ENCODE measurements at places on chromosomes 2 and 18.

DNA sequence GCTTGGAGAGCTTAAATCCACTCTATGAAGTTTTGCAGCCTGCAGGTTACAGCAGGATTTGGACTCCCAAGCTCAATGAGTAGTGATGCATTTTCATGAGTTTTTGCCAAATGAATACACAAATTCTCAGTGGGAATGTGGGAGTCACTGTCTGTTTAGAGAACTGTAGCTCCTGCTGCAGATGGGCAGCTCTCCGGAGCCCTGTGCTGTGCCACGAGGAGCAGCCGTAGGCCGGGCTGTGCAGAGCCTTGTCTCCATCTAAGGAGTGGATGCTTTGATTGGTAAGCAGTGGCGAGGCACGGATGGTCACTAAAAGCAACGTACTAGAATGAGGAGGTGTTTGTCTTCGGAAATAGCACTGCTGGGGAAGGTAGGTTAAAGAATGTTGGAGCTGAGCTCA, 96.0 kb upstream of the NFATC1 start:
- DNase-seq = no peak

DNA sequence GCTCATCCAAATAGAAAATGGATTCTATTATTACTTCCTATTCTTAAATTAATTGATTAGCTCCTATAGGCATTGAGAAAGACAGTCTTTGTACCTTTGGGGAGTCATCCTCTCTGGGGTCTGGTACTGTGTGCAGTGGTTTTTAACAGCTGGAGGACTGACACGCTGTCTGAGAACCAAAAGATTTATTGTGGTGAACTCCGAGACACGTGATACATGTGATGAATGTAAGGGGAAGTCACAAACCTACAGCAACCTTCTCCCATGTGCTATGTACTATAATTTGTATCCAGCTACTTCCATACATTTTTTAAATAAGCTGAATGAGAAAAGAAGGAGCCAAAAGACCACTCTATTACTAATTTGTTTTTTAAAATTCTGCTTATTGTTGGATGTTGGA, 133.7 kb downstream of the GALNT3 start:
- no peak for DNase-seq

DNA sequence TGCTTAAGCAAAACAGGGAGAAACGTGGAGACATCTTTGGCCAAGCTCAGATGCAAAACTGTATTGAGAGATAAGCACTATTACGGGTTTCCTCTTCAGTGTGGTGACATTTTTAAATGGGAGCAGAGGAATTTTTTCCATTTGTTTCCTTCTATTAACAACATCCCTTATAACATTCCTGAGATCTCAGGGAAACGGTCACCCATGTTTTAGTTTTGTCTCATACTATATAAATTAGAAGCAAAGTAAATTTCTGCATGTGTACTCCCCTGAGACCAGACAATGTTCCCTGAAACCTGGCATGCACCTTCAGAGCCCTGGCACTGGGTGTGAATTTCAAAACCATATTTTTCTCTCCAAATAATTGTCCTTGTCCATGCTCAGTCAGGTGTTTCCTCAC, 57.6 kb upstream of the RNF152 start:
- DNase-seq = no peak

DNA sequence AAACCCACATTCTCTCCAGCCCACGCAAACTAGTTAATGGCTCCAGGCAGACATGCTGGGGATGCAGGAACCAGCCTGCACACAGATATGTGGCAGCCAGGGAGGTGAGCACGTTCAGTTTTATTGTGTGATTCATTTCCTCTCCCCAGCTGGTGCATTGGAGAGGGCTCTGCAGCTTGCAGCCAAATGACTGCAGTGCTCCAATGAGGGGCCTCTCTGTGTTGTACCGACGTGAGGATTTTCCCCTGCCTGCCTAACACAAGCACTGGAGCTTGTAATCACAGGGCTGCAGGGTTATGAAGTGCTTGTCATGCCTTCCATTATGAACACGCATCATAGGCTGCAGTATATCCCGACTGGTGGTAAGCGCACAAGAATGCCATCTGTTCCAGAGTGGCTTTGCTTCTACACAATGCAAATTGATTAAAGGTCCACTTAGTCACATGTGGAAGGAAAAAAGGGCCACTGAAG, 92.3 kb upstream of the THUMPD2 start:
- no peak for DNase-seq

DNA sequence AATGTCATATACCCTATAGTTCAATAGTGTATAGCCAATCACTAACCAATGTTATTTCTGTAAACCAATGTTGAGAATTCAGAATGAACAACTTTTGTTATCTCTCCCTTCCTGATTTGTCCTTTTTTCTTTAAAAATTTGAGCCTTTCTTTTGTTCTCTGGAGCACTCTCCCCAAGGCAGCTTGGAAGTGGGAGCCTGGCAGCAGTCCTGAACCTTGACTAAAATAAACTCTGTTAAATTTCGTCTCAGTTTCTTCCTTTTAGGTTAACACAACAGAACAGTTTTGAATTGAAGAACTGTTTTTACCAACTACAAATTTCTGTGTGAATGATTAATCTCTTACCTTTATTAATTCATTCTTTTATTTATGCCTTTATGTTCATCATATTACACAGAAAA, 35.9 kb downstream of the CD302 start:
- no peak for DNase-seq

DNA sequence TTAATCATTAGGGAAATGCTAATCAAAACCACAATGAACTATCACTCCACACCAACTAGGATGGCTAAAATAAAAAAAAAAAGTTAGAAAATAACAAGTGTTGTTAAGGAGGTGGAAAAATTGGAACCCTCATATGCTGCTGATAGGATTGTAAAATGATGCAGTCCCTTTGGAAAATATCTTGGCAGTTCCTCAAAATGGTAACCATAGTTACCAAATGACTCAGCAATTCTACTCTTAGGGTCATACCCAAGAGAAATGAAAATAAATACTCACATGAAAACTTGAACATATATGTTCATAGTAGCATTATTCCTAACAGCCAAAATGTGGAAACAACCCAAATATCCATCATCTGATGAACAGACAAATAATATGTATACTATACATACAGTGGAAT, 15.7 kb upstream of the ACVR2A start:
- DNase-seq = peak; percentile 65

DNA sequence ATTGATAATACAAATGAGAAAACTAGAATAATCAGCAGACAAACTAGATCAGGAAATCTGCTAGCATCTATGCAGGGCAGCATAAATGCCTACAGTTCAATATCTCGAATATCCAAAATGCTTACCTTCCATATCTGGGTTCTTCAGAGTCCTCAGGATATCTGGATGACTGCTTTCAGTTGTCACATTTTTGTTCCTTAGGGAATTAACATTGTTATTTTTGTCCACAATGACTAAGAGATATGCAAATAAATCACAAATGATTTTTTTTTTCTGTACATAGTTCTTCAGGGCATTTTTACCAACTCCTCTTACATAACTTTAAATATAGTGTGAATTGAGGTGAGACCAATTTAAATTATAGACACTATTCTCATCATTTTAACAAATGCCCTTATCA, 80.9 kb downstream of the AQP4 start:
- no peak for DNase-seq

DNA sequence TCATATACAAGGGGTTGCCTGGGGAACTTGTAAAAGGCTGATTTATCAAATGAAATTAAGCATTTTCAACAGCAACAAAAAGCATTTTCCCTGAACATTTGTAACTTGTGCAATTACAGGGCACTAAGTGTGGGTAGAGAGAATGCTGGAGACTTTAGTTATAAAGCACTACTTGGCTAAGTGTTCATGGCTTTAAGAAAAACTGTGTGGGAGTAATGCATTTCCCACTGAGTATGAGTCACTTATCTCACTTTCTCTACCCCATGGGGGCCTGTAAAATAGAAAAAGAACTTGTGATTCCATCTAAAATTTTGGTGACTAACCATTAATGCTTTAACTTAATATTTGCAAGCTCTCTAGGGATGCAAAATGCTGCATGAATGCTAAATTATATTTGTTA, 193.4 kb downstream of the CCDC102B start:
- no peak for DNase-seq

DNA sequence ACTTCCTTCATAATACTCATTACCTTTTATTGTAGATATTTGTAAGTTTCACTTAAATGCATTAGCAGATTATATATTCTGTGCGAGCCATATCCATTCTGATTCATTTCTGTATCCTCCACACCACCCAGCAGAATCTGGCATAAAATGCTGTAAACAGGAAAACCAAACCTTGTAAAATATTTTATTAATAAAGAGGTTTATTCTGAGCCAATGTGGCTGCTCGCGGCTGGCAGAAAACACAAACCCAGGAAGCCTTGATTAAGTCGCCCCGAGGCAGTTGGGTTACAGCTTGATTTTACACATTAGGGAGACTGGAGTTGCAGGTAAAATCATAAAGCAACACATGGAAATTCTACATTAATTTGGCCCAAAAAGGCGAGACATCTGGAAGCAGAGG, 40.5 kb downstream of the GNAL start:
- no peak for DNase-seq

GRCh38 chr18:69328086-69328485, 72.6 kb upstream of the DOK6 start:
- no peak for DNase-seq

- DNase-seq = no peak
Measured at GRCh38 chr2:130966775-130967490, 126.3 kb downstream of the FAM168B start.

GRCh38 chr18:79644666-79645057, 34.9 kb upstream of the CTDP1 start:
- DNase-seq = no peak

DNA sequence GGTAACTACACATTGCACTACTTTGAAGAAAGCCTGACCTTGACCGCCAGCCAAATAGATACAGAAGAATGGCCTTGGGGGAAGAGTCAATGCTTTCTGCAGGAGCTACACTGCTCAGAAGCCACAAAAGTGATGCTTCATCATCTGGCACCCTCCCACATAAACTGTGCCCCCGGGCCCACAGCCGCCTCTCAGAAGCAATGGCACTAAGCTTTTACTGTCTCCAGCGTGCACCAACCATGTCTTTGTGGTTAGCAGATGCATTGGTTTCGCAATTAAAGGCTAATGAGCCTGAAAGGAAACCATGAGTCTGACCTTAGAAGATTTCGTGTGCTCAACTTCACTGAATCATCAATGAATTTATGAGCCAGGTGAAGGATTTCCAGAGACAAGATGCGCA, 209.4 kb upstream of the TRIB2 start:
- no peak for DNase-seq

DNA sequence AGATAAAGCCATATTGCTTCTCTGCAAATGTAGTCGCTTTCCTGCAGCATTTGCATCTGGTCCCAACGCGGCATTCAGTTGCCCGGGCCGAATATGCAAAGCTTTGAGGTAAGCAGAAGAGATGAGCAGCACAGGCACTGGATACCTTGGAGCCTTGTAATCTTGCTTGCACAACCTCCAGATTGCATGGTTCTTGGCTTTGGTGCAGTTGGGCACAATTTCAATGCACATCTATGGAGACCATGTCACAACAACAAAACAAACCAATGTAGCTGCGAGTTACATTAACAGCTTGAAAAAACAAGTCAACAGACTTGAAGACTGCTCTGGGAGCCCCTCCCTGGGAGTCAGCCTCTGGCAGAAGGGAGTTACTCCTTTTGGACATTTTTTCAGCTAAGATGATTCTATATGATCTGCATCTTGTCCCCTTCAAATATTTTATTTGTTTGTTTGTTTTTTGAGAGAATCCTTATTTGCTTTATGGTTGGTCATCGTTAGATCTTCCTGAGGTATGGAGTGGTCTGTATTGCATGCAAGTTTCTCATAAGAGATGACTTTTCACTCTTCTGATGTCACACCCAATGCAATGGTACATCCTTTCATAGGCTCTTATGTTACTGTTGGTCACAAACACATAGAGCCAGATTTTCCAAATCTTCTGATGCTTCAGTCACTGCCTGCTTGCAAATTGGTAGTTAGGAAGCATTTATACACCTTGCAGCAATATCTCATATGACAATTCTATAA, 113.5 kb downstream of the EFEMP1 start:
- no peak for DNase-seq

DNA sequence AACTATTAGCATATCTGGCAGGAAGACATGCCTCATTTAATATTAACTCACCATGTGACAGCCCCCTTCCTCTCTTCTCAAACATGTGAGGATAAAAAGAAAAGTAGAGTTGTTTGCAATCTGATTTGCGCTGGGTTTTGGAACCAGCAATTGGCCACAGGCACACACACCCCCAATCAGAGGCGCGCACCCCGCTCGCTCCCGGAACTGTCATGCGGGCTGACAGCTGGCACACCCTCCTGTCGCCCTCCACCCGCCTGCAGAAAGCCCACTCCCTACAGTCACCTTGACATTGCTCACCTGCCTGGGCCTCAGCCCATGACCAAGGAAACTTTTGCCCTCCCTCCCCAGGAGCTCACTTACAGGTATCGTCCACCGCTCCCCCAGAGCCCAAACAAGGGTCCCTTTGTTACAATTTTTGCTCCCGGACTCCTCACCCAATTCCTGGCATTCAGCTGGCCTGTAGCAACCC, 1.1 kb downstream of the COBLL1 start:
- DNase-seq = peak; percentile 83

DNA sequence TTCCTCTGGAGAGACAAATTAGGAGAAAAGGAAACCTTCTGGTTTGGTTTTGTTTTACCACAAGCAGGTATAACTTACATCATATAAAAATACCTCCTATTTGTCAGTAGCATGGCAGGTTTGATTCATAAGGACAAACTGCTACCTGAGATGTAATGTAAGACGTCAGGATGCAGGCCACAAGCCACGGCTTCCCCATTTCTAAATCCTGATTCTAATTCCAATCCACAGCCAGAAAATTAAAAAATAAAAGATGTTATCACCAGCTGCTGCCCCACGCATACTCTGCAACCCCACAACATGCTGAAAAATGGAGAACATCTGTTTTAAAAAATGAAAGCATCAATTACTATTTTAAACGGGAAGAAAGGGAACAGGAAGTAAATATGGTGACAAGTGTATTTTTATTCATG, 197.6 kb downstream of the BCL11A start:
- DNase-seq = no peak

GRCh38 chr2:202771741-202772460, 99.7 kb downstream of the ICA1L start:
- no peak for DNase-seq

DNA sequence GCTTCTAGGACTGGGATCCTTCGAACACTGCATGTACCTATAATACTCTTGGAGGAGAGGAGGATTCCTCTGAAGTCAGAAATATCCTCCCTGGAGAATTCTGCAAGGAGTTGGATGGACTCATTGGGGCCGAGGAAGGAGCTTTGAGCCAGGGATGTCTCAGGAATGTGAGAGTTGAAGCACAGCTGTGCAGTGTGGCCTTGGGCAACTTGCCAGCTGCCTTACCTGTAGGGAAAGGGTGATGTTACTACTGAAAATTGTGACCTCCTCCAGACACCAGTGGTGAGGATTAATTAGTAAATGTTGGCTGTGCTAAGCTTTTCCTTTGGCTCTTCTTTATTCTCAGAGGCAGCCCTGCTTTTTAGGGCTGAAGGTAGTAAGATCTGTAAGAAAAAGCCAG, 41.4 kb downstream of the FMNL2 start:
- DNase-seq = no peak

- no peak for DNase-seq
Measured at GRCh38 chr2:67904566-67904965, 158.2 kb downstream of the C1D start.

GRCh38 chr2:184067502-184067901, 530.8 kb upstream of the ZNF804A start:
- no peak for DNase-seq
